ENCODE measurements at places on chromosomes 16 and 17.

DNA sequence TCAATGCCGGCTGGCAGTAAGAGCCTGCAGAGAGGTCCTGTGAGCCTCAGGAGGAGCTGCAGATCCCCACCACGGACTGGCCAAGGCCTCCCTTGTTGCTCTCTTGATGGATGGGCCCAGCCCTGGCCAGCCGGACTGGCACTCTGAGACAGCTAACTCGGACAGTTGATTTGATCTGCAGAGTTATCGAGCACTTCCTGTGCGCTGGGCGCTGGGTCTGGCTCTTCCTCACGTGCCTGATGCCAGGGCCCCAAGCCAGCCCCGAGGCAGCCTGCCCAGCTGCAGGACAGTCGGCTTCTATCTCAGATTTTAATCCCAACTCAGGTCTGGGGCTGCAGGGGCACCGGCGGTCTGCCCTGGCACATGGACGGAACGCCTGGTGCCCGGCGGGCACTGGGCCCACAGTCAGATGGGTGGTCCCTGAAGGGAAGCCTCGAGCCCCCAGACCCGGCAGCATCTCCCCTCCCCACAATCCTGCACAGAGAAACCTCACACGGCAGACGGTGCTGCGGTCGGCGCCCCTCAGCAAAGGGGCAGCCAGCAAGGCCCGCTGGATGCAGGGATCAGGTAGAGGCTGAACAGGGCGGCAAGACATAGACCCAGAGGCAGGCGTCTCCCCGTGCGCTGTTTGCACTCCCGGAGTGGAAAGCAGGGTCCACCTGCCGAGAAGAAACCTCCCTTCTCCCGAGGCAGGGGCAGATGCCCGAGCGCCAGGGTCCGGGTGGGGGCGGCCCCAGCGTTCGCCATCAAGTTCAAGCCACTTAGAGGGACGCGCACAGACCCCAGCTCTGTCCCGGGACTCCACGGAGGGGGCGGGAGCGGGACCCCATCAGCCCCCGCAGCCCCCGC lies 34.0 kb downstream of the TIMM22 start:
- peak; percentile 82 for DNase-seq

DNA sequence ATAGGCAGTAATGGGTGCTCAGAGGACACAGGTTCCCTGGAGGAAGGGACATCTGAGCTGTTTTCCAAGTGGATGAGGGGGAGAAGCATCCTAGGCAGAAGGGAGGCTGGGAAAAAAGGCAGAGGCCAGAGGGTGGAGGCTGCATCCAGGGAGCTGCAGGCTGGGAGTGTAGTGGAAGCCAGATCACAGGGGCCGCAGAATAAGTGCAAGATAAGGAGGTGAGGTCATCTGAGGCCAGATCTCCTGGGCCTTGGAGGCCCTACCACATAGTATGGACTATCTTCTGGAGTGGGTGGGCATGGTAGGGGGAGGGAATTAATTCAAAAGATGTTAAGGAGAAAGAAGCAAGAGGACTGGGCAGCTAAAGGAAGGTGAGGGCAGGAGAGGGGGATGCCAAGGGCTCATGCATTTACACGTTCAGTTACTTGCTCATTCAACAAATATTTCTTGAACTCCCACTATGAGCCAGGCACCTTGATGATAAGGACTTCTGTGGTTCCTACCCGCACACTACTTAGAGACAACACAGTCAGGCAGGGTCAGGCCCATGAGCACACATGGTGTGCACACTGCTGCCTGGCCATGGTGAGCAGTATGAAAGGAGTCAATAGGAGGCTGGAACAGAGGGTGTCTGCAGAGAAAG lies 2.4 kb upstream of the RIPOR1 start:
- DNase-seq, result no peak

DNA sequence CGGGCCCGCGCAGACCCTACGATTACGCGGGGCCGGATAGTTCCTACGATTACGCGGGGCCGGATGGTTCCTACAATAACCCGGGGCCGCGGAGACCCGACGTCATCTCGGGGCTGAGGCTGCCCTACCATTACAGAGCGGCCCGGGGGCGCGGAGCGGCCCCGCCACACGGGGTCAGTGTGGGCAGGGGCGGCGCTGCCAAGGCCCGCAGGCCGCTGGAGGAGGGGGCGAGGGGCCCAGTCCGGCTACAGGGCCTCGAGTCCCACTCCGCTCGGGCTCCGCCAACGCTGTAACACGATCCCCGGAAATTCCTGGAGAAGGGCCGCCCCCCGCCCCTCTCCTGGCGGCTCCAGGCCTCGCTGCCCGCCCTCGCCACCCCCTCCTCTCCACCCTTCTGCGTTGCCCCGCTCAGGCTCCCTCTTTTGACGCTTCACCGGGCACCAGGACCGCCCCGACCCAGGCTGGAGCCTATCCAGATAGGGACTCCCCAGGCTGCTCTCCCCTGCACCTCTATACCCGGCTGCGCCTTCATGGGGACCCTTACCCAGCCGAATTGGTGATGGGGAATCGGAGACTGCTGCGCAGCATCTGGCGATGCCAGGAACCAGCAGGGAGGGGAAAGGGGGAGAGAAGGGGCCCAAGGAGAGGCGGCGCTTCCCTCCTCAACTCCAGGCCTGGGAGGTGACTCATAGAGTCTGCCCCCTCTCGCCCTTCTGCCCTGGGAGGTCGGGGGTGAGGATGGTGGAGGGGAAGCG lies at the start of gene RAB34:
Gene RAB34 (minus strand): TSS at position 291 of the 755 bp plus-strand sequence. CDS start 602 bp downstream, outside the sequence.
- no peak for DNase-seq

DNA sequence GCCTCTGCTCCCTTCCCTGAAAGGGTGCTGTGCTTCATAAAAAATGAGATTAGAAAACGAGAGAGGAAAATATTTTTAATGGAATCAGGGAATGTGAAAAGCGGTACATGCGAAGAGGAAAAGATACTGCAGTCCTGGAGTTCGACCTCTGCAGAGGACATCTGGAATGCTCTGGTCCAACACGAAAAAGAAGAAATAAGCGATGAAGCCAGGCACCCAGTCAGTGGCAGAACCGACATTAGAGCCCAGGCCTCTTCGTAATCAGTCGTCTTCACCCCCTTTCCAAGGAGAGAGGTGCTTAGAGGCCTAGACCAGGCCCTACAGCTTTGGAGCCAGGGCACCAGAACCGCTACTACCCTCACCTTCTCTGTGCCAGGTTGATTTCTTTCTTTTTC lies 459 bp upstream of the MARCHF10 start:
- no peak for DNase-seq

DNA sequence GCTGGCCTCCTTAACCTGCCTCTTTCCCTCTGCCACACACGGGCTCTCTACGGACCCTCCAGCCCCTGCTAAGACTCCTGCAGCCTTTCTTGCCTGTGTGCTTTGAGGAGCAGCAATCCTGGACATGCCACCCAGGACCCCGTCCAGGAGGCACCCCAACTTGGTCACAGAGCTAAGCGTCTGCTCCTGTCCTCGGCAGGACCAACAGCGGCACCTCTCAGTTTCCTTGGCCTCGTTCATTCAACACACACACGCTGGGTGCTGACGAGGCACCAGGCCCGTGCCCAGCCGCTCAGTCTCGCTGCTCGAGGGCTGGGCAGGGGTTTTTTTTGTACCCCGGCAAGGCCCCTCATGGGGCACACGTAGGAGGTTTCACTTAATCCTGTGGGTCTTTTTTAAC lies 15.2 kb downstream of the RPH3AL start:
- no peak for DNase-seq

GRCh38 chr16:59733321-59733720 lies 999.2 kb upstream of the GOT2 start:
- DNase-seq, result no peak

DNA sequence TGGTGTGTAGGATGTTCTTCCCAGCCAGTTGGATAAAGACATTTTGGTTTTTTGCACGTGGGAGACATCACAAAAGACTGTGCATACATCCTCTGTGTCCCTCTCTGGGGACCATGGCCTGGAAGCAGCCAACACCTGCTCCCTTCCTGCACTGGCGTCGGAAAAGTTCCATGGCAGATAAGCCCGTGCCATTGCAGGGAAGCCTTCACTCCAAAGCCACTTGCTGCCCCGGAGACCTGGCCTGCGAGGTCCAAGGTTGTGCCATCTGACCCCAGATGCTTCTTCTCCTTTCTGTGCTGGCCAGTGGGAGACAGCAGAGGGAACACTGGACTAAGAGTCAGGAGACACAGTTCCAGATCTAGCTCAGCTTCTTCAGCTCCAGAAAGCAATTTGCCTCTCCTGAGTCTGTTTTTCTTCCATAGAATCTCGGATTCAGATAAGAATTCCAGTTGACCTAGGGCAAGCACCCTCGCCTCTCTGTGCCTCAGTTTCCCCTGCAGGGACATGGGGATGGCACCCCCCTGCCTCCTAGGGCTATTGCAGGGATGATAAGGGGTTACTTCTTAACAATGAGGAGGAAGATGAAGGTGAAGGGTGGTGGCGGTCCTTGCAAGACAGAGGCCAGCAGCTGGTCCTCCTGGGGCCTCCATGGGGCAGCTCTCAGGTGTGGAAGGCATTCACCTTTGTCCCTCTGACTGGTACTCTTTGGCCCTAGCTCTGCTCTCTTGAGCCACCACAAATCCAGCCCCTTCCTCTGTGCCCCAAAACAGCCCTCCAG lies 134.2 kb downstream of the CMIP start:
- DNase-seq, result no peak

DNA sequence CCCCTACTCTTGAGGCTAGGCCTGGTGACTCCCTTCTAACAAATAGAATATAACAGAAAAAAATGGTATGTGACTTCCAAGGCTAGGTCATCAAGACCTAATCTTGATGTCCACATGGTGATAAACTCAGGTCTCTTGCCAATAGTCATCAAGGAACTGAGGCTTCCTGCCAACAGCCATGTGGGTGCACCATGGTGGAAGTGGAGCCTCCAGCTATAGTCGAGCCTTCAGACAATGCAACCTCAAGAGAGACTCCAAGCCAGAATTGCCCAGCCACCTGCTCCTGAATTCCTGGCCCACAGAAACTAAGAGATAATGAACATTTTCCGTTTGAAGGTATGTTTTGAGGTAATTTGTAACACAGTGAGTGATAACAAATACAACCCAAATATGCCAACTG lies 55.9 kb upstream of the SREBF1 start:
- DNase-seq, result no peak

GRCh38 chr17:47305302-47305923 lies 18.3 kb upstream of the EFCAB13 start:
- no peak for DNase-seq

DNA sequence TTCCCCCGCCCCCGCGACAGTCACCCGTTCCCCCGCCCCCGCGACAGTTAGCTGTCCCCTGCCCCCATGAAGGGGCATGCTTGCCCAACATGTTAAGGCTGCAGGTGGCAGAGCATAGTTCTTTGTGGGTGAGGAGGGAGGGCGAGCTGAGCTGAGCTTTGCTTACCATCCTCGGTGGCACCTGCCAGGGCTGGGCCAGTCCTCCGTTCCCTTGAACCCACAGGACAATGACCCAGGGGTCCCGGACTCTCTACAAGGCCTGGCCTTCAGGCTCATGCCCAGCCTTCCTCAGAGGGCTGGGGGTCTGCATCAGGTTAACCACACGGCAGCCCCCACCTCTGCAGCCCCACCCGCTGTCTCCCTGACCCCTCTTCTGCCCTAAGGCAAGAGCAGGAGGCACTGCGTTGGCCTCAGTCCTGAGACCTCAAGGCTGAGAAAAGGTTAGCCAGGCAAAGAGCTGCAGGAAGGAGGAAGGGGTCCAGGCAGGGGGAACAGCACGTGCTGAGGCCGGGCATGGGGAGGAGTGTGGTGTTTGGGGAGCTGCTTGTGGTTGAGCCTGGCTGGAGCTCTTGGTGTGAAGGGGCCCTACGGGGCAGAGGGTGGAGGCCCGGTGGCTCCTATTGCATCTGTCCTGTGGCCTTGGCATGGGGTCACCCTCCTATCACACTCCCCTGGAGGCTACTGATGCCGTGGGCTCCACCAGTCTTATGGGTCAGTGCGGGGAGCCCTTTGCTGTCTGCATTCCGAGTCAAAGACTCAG lies 11.4 kb upstream of the DOC2B start:
- no peak for DNase-seq

- DNase-seq, result no peak
These were observed 13.9 kb downstream of the SNN start for GRCh38 chr16:11681976-11682654.

GRCh38 chr16:70410734-70411133 lies 28.2 kb downstream of the ST3GAL2 start:
- no peak for DNase-seq

- peak; percentile 82 for DNase-seq
These were observed 7.4 kb upstream of the TMEM220 start for GRCh38 chr17:10737168-10737622.

DNA sequence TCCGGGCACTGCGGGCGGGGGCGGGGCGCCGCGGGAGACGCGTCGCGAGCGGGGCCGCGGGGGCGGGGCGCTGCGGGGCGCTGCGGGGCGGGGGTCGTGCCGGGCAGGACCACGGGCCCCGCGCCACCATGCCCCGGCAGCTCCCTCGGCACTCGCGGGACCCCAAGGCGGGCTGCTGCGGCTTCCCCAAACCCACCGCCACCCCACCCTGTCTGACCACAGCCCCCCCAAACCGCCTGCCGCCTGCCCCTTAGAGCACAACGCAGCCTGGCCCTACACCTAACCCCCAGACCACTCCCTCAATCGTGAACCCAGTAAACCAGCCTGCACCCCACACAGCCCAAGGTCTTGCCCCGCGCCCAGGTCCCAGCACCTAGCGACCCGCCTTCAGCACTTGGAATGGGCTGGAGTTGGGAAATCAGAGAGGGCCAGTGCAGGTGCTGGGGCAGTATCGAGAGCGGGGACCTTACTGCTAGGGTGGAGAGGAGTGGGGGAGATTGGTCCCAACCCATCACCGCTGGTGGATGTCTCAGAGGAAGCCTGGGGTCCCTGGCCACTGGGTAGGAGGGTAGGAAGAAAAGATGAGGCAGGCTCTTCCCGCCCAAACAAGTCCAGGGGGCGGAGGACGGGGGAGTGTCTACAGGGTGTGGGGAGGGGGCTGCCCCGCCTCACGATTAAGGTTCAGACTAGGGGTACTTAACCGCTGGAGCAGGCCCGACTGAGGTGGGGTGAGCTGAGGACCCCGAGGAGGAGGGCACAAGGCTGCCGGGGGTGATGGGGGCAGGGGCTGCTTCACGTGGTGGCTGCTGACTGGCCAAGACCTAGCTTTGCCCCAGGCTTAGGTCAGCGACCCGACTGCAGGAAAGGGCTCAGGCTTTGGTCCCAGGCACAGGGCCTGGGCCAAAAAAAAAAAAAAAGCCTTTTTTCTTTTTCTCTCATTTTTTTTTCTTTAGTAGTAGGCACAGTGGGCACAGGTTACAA lies 539 bp upstream of the VAMP2 start:
- peak; percentile 93 for DNase-seq

DNA sequence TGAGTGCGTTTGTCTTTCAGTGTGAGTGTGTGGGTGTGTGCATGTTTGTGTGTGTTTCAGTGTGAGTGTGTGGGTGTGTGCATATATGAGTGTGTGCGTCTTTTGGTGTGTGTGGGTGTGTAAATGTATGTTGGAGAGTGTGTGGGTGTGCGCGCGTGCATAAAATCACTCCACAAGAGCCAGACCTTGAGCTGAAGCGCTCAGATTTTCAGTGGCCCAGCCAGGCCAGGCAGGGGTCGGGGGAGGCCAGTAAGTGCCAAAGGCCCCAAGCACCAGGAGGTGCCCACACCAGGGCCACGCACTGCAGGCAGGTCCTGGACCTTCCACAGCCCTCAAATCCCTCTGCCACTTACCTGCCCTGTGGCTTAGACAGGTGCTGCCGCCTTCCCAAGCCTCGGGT lies 184.0 kb downstream of the SOX9 start:
- DNase-seq, result no peak
